SHP77 treated with DMSO at 0.1 percent for 48 hours (cell line): ENCODE measurements at places on chromosomes 6 and 20.

GRCh38 chr6:48881551-48881950, 581.5 kb downstream of the MMUT start:
- no peak for DNase-seq

GRCh38 chr6:137657351-137657911, 163.2 kb upstream of the OLIG3 start:
- no peak for DNase-seq

DNA sequence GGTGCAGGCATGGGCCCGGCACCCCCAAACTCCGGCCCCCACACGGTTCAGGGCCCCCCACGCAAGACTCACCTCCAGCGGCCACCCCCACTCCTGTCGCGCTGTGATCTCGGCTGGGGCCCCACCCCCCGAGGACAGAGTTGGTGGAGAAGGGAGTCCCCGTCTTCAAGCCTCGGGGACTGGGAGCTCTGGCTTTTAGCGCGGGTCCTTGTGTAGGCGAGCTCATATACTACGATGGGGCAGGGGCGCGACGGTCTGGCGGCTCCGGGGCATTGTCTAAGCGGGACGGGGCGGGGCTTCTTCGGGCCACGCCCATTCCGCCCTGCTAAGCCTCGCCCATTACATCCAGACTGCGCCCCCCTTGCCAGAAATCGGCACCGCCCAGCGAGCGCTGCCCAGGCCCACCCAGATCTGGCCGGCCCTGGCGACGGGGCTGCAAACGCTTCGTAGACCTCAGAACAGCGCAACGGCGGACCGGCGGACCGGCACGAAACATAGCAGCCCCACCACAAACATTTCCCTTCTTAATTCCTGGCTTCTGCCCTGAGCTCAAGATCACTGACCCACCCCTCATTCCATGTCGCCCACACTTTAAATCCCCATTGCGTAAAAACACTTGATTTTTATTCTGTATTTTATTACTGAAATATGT, 1.0 kb upstream of the DDAH2 start:
- DNase-seq = no peak

- no peak for DNase-seq
These were observed 103.7 kb downstream of the FAM120B start for GRCh38 chr6:170410241-170410640.

DNA sequence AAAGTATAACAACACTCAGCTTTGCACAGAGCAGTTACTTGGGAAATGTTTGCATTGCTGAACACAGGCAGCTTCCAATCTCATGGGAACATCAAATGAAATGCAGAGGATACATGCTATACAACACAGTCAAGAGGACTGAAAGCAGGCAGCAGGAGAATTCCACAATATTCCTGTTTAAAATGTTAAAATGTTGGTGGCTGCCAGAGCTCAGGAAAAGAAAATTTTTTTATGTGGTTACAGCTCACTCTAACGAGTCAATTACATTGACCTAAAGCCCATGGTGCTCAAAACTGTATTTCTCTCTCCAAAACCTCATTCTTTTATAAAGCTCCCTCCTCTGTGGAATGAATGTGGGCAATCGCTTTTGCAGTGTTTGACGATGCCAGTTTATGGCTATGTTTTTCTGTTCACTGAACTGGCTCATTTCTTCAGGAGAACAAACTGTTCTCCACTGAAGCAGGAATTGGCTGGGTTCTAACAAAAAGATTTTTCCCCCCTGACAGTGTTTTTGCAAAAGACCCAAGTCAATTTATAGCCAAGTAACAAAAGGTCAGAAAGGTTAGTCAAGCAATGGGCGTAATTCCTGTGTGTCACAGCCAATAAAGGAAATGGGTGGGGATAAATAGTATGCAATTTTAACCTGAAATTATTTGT, 69.0 kb downstream of the ZHX3 start:
- no peak for DNase-seq

- peak; percentile 25 for DNase-seq
These were observed 983 bp downstream of the RBBP9 start for GRCh38 chr20:18496042-18496441.

DNA sequence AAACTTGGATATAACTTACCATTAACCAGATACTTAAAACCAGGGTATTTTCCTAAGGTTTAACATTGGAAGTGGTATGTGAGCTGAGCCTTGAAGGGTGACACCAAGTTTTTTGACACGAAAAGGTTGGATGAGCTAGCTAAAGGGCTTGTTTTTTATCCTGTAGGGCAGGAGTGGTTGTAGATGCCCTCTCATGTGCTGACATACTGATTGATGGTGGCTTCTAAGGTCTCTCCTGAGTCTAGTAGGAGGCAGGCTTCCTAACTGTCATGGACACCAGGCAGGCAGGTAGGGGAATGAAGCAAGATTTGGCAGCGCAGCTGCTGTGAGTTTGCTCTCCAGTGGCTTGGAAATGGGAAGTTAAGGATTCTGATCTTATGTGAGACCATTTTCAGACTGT, 66.1 kb downstream of the FOXO3 start:
- DNase-seq = no peak

DNA sequence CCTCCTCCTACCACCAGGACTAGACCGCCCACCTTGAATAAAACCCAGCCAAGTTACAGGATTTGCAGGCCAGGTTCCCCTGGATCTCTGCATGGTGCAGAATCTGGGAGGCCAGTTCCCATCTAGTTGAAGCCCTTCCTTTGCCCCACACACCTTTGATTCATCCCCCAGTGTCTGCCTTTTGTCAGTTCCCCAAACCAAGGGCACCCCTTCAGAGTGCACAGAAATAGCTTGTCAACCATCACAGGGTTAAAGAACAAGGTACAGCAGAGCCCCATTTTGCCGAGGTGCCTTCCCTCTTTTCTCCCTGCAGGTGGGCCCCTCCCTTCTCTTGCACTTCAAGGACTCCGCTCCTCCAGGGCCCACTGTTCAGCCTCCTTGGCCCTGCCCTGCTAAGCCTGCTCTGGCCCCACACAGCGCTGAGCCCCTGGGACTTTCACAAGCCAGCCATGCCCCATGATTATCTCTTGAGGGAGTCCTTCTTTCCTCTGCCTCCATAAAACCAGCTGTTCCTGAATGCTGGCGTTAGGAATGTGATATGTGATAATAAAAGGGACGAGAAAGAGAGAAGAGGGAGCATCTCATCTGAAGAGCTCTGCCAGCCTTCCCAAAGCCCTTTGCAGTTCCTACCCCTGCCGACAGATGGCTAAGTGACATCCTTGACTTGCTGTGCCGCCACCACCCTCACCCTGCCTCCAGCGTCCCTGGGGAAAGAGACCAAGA, 280.3 kb downstream of the CDC5L start:
- DNase-seq = no peak

DNA sequence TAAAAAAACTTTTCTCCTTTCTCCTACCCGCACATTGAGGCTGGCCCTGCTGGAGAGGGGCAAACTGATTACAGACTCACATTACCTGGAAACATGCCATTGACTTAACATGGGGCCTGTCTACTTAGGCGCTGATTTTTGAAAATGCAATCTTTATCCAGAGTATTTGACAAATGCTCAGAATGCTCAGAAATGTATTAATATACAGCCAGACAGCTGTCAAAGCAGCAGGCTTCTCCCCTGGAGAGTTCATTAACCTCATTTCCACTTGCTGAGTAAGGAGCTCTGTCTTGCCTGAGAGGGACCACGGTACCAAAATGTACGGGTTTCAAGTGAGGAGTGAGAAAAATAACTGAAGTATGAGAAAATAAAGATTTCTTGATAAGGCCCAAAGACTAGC, 95.7 kb downstream of the PAX1 start:
- DNase-seq = no peak

DNA sequence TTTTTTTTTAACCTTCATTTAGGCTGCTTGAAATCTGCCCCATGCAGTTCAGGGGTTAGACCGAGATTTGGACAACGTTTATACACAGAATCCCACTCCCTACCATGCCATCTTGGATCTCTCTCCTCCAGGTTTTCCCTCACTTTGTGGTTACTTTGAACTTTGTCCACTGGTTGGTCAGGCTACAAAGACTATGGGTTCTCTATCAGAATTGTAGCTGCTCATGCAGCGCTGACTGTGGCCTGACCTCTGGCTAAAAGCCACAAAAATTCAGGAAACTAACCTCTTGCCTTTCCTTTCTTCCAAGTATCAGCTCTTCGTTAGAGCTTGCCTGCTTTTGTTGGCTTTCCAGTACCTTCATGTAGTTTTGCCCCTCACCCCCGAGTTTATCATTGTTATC, 44.9 kb upstream of the KCNG1 start:
- DNase-seq = no peak

DNA sequence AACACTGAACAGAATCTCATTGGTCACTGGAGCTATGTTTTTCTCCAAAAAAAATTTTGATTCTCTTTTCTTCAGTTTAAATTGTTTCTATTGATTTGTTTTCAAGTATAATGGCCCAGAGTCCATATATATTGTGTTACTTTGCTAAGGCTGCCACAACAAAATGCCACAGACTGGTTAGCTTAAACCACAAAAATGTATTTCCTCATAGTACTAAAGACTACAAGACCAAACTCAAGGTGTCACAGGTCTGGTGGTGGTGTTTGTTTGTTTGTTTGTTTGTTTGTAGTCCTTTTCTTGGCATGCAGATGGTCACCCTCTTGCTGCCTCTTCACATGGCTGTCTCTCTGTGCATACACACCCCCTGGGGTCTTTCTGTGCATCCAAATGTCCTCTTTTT, 34.0 kb downstream of the BMP5 start:
- no peak for DNase-seq
